Stimulated activated CD4-positive, alpha-beta T cell treated with anti-CD3 and anti-CD28 coated beads, Interleukin-12 subunit alpha, Interleukin-12 subunit beta, amount 100 ng/mL, for 4 hours (primary cell): ENCODE measurements at places on chromosomes 5 and 9.

GRCh38 chr5:78841767-78842166, 143.3 kb downstream of the ARSB start:
- no peak for DNase-seq

DNA sequence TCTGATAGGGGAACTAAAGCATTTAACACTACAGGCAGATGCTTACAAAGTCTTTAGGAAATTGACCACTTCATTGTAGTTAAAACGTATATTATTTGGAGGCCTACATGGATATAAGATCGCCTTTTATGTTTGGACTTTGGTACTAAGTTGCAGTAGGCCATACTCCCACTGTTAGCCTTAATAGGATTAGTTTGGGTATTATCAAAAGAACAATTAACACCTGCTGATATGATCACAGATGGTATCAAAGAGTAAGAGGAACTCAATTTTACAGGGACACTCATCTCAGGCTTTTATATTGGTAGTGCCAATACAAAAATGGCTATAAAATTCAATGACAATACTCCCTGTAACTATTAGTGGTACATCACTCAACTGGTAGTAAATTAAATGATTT, 1183.0 kb downstream of the MAT2B start:
- no peak for DNase-seq

DNA sequence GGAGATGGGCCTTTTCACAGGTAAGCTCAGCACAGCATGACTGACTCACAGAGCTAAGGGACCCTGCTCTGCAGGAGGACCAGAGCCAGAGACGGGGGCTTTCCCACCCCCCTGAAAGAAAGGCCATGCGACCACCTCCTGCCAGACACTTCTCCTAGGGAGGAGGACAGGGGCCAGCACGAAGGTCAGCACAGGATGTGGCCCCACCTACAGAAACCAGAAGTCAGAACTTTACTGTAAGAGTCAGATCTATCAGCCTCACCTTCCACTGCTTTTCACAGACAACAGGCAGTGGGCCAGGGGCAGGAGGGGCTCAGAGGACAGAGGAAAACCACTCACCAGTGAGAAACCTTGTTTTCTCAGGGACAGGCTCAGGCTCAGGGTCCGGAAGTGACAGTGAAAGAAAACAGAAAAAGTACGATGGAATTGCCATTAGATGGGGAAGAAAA, 37.9 kb downstream of the CCNJL start:
- no peak for DNase-seq

DNA sequence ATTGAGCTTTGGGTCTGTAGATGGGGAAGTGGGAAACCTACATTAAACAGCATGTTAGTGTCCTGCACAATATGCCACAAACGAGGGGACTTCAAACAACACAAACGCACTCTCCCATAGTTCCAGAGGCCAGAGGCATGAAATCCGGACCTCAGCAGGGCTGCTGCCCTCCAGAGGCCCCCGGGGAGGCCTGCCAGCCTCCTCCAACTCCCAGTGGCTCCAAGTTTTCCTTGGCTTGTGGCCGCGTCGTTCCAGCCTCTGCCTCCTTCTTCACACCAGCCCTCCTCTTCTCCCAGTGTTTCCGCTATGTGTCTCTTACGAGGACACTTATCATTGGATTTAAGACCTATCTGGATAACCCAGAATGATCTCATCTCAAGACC, 13.3 kb upstream of the COL5A1 start:
- no peak for DNase-seq

- DNase-seq, result no peak
Measured at GRCh38 chr5:107500840-107501239, 169.9 kb downstream of the EFNA5 start.

- DNase-seq, result no peak
Measured at GRCh38 chr5:8176101-8176693, 307.2 kb downstream of the MTRR start.

DNA sequence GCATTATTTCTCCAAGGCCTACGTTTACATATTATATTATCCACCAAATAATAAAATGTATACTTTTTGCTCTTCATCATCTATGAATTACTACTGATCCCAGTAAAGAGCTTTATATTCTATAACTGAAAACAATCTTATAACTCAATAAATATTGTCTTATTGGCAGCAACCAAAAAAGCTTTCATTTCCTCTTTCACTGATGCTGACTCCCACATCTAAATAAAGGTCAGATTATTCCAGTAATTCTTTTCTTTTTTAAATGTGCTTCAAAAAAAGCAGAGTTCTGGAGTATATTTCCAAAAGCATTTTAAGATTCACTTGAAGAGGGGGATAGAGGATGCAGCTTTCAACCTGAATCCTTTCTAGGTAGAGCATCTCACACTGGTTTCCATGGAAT, 75.3 kb upstream of the NR4A3 start:
- no peak for DNase-seq

DNA sequence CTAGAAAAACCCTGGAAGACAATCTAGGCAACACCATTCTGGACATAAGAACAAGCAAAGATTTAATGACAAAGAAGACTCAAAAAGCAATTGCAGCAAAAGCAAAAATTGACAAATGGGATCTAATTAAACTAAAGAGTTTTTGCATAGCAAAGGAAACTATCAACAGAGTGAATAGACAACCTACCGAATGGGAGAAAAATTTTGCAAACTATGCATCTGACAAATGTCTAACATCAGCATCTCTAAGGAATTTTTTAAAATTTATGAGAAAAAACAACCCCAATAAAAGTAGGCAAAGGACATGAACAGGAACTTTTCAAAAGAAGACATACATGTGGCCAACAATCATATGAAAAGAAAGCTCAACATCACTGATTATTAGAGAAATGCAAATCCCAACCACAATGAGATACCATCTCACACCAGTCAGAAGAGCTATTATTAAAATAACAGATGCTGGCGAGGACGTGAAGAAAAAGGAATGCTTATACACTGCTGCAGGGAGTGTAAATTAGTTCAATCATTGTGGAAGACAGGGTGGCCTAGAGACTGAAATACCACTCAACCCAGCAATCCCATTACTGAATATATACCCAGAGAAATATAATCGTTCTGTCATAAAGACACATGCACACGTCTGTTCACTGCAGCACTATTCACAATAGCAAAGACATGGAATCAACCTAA, 3.8 kb downstream of the MOCS2 start:
- DNase-seq, result no peak

- no peak for DNase-seq
Measured at GRCh38 chr5:65833780-65834179, 92.6 kb upstream of the ERBIN start.

DNA sequence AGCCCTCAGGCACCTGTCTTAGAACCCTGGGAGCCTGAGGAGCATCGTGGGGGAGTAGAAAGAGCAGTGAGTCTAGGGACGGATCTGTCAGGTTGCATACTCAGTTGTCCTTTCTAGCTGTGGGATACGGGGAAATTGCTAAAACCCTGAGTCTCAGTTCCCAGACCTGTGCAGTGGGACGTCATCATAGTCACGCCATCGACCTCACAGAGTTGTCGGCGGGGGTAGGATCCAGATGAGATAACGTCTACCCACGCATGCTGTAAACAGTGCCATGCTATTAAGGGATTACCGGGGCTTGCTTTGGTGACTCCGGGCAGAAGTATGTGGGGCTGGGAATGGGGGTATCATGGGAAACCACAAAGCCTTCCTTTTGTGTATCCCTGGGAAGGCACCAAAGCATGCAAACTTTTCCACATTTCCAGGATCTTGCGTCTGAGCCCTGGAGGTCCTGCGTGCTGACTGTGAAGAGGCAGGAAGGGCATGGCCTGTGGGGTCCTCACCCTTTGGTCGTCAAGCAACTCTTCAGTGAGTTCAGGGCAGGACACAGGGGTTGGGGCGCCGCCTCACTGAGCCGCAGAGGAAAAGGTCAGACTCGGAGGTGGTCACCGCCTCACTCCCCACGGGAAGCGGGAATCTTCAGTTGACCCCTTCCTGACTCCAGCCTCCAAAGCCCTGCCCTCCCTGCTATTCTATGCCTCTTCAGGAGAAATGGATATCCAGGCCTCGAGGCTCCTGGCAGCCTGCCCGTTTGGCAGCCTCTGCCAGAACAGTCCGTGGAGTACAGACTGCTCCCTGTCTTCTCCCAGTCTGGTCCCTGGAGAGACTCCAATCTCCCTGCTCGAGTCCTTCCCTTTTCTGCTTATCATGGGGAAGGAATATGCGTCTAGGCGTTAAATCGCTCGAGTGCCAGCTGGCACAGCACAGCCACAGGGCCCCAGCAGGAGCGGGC, 186.8 kb upstream of the KLF9 start:
- no peak for DNase-seq

- no peak for DNase-seq
Measured at GRCh38 chr9:2261421-2262103, 246.4 kb downstream of the SMARCA2 start.

DNA sequence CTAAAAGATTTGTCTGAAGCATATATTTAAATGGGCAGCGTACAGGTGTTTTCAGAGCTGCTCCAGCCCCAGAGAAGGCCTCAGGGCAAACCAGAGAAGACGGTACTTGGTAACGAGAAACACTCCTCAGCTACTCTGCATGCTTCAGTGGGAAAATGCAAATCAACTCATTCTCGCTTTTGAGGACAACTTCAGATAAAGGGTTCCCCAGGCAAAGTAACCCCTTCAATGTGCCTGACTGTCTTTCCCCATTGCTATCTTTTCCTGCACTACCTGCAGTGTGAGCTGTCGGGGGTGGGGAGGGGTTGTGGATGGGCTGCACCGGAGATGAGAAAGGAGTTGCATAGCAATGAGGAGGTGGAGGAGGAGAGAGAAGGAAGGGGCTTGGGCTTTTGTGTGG, 339.7 kb upstream of the CLINT1 start:
- no peak for DNase-seq

DNA sequence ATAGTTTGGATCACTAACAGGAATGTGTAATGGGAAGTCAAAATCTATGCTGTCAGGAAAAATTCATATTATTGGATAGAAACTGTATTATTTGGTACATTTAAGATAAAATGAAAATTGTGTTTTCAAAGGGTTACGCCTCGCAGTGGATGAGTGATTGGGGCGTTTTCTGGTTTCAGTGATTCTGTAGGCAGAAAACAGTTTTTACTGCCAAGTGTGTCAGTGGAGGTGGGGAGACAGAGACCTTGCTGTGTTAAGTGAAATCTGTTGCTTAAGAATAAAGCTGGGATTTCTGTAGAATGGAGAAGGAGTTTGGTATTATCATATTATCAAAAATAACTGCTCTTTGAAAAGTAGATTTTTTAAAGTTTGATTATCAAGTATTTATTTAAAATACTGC, 69.7 kb downstream of the GHR start:
- no peak for DNase-seq

- DNase-seq, result no peak
Measured at GRCh38 chr5:3600106-3601060, 4.8 kb downstream of the IRX1 start.

DNA sequence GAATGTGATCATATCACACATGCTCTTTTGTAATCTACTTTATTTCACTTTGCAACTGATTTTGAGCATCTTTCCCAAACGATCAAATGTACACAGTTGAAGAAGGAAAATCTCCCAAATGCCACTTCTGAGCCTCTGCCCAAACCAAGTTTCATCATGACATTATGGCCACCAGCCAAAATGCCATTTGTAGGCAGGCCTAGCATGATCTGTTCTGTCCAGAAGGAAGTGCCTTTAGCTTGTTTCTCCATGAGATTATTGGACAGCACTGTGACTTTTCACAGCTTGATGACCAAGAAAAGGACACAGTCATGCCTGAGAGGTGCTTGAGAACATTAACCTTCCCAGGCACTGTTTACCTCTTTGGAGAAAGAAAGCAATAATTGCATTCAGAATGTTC, 73.2 kb upstream of the PIP5K1B start:
- no peak for DNase-seq

GRCh38 chr5:87944553-87945285, 323.9 kb downstream of the TMEM161B start:
- DNase-seq, result no peak

GRCh38 chr5:175306381-175306780, 137.6 kb downstream of the DRD1 start:
- no peak for DNase-seq

- no peak for DNase-seq
Measured at GRCh38 chr9:136831002-136831719, 11.1 kb upstream of the AJM1 start.

- DNase-seq, result no peak
Measured at GRCh38 chr5:176687881-176688280, 40.6 kb downstream of the TSPAN17 start.

- DNase-seq, result no peak
Measured at GRCh38 chr5:64811050-64811640, 42.4 kb downstream of the CWC27 start.

DNA sequence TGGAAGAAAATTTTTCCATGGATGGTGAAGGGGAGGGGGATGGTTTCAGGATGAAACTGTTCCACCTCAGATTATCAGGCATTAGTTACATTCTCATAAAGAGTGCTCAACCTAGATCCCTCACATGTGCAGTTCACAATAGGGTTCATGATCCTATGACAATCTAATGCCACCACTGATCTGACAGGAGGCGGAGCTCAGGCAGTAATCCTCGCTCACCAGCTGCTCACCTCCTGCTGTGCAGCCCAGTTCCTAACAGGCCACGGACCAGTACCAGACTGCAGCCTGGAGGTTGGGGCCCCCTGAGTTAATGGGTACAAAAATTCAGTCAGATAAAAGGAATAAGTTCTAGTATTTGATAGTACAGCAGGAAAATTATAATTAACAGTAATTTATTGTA, 337.2 kb downstream of the NPR3 start:
- DNase-seq, result no peak

- DNase-seq, result no peak
Measured at GRCh38 chr5:176818391-176819098, 8.2 kb downstream of the UNC5A start.

- no peak for DNase-seq
Measured at GRCh38 chr5:125044491-125045282, 298.2 kb upstream of the ZNF608 start.

DNA sequence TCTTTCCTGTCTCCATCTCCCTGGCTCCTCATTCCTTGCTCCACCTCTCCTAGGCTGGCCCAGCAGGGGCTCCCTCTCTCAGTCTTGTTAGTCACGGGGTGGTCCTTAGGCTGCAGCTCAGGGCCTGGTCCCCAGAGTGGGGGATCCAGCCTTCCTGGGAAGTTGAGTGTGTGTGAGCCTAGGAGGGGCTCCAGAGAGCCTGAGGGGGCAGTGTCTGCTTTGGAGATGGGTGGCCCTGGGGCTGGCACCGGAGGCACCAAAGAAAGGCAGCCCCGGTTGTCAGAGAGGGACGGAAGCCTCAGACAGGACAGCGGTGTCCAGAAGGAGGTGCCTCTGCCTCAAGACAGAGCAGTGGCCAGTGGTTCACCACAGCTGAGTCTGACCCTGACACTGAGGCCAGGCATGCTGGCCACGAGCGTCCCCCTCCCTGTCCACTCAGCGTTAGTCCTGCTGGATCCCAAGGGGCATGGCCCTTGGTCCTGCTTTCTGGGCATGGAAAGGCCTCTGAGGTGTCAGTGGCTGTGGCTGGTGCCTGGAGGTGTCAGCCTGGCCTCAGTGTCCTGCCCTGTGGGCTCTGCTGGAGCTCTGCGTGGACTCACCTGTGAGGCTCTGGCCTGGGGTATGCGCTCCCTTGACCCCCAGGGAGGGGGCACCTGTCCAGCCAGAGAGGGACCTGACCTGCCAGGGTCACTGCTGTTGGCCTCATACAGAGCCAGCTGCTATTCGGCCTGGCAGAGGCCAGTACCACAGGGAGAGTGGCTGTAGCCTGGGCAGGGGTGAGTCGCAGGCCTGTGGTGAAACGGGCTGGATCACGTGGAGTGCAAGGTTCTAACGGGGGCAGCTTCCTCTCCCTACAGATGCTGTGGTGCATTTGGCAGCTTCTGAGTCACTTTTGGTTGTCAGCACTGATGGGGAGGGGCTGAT, 130.6 kb downstream of the CACNA1B start:
- DNase-seq, result no peak
